Pancreas (tissue), 10 donors: ENCODE measurements at places on chromosomes 5 and 9. TPM values are rescaled to one million over a fixed set of nuclear protein-coding genes. Genes with fewer than 3 reads are reported as not detected.

Gene NFX1
- 14.5 TPM for polyA plus RNA-seq

Gene GABRG2
- polyA plus RNA-seq: not detected

Gene PCDHGB4
- polyA plus RNA-seq: 0.65 TPM

Gene PDE8B
- polyA plus RNA-seq: 2.9 TPM

Gene LRRC14B
- polyA plus RNA-seq: not detected

Gene CTXN3
- not detected for polyA plus RNA-seq

Gene RASGRF2
- 2.7 TPM for polyA plus RNA-seq

Gene ZNF618
- polyA plus RNA-seq: 6.4 TPM

Gene CA9
- 9.2 TPM for polyA plus RNA-seq

Gene FOXD4L3
- polyA plus RNA-seq: 0.15 TPM

Gene CDC20B
- polyA plus RNA-seq: not detected

DNA sequence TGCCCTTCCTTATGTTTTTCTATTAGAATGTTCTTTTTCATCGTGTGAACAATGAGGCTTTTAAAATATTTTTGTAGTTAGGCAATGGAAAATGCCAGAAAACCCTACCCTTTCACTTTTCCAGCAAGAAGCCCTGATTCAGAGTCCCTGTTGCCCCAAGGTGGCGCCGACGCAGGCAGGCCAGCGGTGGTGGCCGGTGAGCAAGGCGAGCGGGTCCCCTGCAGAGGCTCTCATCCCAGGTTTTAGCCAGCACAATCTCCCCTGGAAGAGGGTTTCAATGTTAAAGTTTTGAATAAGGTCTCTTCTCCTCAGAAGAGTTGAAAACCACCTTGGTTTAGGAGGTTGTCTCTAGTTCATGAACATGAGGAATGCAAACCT lies 40.8 kb upstream of the CKMT2 start:
- no peak for DNase-seq

DNA sequence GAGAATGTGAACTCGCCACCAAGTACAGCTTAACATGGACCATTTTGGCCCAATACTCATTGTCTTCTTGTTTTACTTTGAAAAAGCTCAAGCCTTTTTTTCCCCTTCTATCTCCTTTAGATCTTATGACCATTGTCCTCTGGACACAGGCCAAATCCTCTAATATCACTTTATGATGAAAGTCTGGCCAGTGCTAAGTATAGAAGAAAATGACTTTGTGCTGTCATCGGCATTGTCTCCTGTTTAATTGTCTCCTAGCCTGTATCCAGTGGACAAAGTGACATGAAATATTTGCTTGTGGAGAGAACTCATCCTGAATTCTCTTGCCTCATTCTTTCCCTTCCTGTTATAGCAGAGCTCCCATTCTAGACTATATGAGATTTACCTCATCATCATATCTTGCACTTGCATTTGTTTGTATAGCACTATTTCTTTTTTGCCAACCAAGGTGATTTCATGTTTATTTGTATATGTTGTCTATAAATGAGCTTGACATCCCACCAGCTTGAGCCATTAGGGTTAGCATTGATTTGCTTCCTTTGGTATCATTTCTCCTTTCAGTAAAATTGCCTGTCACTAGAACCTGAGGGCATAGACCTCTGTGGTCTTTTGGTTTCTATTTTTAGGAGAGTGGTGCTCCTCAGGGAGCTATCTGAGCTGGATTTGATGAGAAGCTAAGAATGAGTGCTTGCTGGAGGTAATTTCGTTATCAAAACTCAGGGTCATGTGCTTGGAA lies 18.8 kb upstream of the TNFAIP8 start:
- DNase-seq: no peak

DNA sequence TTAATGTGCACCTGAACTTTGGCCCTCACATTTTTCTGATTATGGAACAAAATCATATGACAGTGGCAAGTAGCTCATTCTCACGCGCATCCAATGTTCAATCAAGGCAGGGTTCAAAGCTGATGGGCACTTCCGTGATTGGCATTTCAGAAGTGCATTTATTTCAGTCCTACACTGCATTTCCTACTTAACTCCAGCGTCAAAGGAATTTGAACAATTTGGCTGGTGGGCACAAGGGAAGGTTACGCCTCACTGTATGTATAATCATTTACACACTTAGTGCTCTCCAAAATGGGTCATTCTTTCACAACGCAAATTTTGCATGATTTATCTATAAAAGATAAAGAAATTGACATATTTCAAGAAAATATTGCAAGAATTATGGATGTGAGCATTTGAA lies 167.9 kb upstream of the VLDLR start:
- DNase-seq: no peak

- DNase-seq: no peak
Measured at GRCh38 chr9:107644733-107645463, 155.3 kb upstream of the KLF4 start.

GRCh38 chr9:129336601-129337331 lies 158.7 kb upstream of the IER5L start:
- DNase-seq: no peak

- DNase-seq: no peak
Measured at GRCh38 chr9:116594547-116594946, 92.6 kb upstream of the TRIM32 start.

DNA sequence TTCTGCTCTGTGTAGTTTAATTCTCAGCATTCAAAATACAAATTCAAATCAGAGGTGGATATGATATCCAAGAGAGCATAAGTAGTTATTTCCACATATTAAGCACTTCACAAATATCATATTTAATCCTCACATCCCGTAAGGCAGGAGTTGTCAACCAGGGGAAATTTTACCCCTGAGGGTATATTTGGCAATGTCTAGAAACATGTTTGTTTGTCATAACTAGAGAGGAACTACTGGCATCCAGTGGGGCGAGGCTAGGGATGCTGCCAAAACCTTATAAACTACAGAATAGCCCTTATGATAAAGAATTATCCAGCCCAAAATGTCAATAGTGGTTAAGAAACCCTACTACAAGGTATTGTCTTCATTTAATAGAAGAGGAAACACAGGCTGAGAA lies 619.4 kb downstream of the SLCO4C1 start:
- no peak for DNase-seq

DNA sequence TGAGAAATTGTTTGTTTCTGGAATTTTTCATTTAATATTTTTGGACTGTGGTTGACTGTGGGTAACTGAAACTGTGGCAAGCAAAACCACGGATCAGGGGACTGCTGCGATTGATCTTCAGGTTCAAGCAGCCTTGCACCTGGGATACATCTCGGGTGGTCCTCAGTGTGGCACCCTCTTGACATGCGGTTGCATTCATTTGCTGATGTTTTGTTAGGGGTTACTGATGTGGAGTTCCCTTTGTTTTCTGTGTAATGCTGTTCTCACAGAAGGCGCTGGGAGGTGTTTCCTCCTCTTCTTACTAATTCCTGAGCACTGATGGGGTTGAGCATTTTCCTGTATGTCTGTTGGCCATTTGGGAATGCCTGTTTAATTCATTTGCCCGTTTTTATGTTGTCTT lies 60.4 kb downstream of the EHMT1 start:
- no peak for DNase-seq
